ENCODE measurements at places on chromosomes 12 and 14. TPM values are rescaled to one million over a fixed set of nuclear protein-coding genes. Genes with fewer than 3 reads are reported as not detected.

Gene RPL10L
- not detected for total RNA-seq

DNA sequence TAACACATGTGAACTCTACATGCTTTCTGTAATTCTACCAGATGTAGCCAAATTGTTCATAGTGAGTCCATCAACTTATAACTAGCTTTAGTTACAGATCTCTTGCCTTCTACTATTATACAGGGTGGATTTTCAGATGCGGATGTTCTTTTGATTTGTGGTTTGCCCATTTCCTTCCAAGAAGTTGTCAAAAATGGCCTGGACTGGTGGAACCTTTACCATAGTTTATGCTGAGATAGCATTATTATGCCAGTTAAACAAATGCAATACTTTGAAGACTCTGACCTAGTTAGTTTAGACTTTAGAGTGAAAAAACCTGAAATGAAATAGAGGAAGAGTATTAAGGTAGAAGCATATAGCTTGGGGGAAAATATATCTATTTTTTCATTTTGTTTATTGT lies 27.4 kb upstream of the CFL2 start:
- DNase-seq, result no peak
- no peaks in the 10 kb centered on the region for H3K36me3 ChIP-seq
- H3K27me3 ChIP-seq, result no peaks in the 10 kb centered on the region
- no peak overlapping the region for H3K4me3 ChIP-seq
- H3K27ac ChIP-seq, result no peak overlapping the region

DNA sequence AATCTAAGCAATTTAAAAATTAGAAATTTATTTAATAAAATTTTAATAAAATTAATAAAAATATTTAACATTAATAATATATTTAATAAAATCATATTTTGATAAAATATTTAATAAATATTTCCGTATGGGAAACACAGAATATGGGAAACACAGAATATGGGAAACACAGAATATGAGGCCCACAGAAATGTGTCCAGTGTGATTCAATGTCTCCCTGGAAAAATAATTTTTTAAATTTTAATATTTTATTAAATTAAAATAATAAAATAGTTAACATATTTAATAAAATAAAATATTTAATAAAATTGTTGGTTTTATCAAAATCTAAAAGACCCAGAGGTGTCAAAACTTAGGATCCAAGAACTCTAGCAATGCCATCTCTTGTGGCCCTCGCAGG lies 186.4 kb downstream of the TMEM132D start:
- no peaks in the 10 kb centered on the region for H3K27me3 ChIP-seq
- H3K36me3 ChIP-seq, result no peaks in the 10 kb centered on the region
- no peak for DNase-seq
- no peaks in the 10 kb centered on the region for H3K4me1 ChIP-seq
- no peak overlapping the region for H3K27ac ChIP-seq

Gene FBLN5
- total RNA-seq, result 83.2 TPM

- H3K4me3 ChIP-seq, result no peak overlapping the region
- no peaks in the 10 kb centered on the region for H3K36me3 ChIP-seq
- no peak overlapping the region for H3K27ac ChIP-seq
- H3K27me3 ChIP-seq, result no peaks in the 10 kb centered on the region
- H3K4me1 ChIP-seq, result no peaks in the 10 kb centered on the region
Observed at GRCh38 chr12:104741077-104741476, 217.0 kb downstream of the SLC41A2 start.

Gene EXOC3L4
- total RNA-seq, result not detected

GRCh38 chr14:101465795-101466448 lies 95.4 kb upstream of the DIO3 start:
- no peak overlapping the region for H3K27ac ChIP-seq
- H3K4me1 ChIP-seq, result no peaks in the 10 kb centered on the region
- H3K27me3 ChIP-seq, result peaks cover 10% of the 10 kb centered on the region
- H3K36me3 ChIP-seq, result no peaks in the 10 kb centered on the region
- DNase-seq, result no peak

Gene STAC3
- total RNA-seq, result 1.6 TPM

GRCh38 chr14:83251402-83251801 lies 1717.7 kb upstream of the SEL1L start:
- no peaks in the 10 kb centered on the region for H3K27me3 ChIP-seq
- no peak for DNase-seq
- H3K4me1 ChIP-seq, result no peaks in the 10 kb centered on the region
- H3K36me3 ChIP-seq, result no peaks in the 10 kb centered on the region
- no peak overlapping the region for H3K27ac ChIP-seq
- no peak overlapping the region for H3K4me3 ChIP-seq

DNA sequence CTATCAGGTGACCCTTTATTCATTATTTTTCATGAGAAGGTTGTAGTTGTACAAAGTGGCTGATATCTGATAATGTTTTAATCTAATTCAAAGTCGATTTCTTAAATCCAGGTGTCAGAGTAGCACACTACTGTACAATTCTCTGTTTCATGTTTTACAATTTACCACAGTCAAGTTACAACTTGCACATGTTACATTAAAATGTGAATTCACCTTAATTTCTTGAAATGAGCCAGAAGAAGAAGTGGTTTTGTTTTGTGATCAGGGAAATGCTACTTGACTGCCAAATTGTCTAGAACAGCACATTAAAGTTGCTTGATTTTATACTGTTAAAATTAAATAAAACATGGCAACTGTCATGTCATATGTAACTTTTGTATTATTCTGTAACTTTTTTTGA lies 23.2 kb downstream of the LRRK2 start:
- no peaks in the 10 kb centered on the region for H3K4me1 ChIP-seq
- no peak for DNase-seq
- H3K27me3 ChIP-seq, result no peaks in the 10 kb centered on the region
- no peak overlapping the region for H3K4me3 ChIP-seq

Gene KRT80
- 2.9 TPM for total RNA-seq

Gene KERA
- total RNA-seq, result 0.33 TPM

GRCh38 chr12:119681111-119681510 lies 13.2 kb downstream of the PRKAB1 start:
- no peak overlapping the region for H3K27ac ChIP-seq
- H3K4me3 ChIP-seq, result no peak overlapping the region
- H3K27me3 ChIP-seq, result no peaks in the 10 kb centered on the region
- no peaks in the 10 kb centered on the region for H3K4me1 ChIP-seq
- H3K36me3 ChIP-seq, result peaks cover 21% of the 10 kb centered on the region

Gene FUT8
- total RNA-seq, result 47.2 TPM

DNA sequence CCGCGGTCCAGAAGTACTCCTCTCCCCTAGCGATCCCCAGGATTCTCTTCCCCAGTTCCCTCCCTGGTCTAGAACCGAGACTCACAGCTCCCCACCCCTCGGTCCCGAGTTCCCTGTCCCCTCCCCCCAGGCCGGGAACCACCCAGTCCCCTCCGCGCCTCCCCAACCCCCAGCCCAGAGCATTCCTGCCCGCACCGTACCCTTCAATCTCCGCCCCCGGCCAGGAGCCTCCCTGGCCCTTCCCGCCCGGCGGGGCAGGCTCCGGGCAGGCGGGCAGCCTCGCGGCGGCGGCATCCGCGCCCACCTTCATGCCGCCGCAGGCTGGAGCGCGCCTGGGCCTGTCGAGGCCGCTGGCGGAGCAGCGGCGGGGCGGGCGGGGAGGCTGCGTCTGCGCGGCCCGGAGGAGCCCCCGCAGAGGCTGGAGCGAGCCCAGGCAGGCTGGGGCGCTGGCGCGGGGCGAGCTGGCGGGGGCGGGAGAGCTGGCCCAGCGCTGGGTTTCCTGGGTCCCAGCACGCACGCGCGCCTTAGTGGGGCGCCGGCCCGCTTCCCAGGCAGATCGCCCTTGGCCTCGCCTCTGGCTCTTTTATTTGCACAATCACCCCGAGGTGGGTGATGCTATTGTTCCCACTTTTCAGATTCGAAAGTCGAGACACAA lies 22.2 kb upstream of the GPR132 start:
- H3K4me1 ChIP-seq, result peaks cover 31% of the 10 kb centered on the region
- H3K27ac ChIP-seq, result peak overlapping the region; percentile 97
- peak overlapping the region; percentile 69 for H3K4me3 ChIP-seq

- no peaks in the 10 kb centered on the region for H3K36me3 ChIP-seq
- no peak overlapping the region for H3K4me3 ChIP-seq
- no peak for DNase-seq
- H3K27me3 ChIP-seq, result no peaks in the 10 kb centered on the region
- no peaks in the 10 kb centered on the region for H3K4me1 ChIP-seq
- H3K27ac ChIP-seq, result no peak overlapping the region
Observed at GRCh38 chr12:84862186-84862585, 50.4 kb downstream of the SLC6A15 start.

Gene SOAT2
- 0.16 TPM for total RNA-seq

DNA sequence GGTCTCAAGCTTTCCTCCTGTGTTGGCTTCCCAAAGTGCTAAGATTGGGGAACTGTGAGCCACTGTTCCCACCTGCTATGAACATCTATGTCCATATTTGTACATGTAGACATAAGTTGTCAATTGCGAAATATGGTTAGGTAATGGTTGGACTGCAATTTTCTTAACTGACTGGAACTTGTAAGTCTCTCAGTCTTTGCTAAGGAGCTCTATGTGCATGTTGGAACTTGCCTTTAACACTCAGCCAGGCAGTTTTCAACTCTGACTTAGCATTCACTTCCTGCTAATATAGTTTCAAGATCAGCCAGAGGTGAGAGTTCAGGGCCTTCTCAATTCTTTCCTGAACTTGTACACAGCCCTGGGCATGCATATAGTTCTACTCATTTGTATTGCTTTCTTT lies 44.5 kb upstream of the EEA1 start:
- no peak overlapping the region for H3K4me3 ChIP-seq
- H3K27me3 ChIP-seq, result no peaks in the 10 kb centered on the region
- no peaks in the 10 kb centered on the region for H3K36me3 ChIP-seq
- DNase-seq, result no peak
- no peak overlapping the region for H3K27ac ChIP-seq
- no peaks in the 10 kb centered on the region for H3K4me1 ChIP-seq

Gene MYF6
- total RNA-seq, result not detected

DNA sequence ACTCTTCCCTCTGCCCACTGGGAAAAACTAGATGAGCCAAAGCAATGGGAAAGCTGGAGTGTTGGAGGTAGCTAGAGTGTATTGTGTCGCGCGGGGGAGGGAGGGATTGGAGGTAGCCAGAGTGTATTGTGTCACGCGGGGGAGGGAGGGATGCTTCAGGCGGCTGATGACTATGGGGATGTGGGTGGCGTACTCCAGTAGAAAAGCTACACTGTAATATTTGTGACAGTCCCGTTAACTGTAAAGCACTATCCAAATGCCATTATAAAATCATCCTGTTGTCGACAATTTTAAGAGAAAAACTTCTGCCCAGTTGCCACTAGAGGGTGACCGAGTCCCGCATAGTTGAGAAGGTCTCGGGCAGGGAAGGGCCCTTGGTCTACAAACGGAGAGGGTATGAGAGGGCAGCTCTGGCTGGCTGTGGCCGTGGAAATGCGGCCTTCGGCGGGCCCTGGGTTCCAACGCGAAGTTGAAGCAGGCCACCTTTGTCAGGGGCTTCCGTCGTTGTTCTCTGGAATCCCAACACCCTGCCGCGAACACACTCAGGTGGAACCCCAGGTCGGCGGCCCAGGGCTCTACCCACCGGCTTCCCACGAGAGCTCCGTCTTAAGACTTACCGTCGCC lies 15.1 kb upstream of the PLEK2 start:
- H3K4me1 ChIP-seq, result no peaks in the 10 kb centered on the region
- H3K4me3 ChIP-seq, result peak overlapping the region; percentile 39
- DNase-seq, result peak; percentile 57
- no peaks in the 10 kb centered on the region for H3K36me3 ChIP-seq

Gene BMP4
- total RNA-seq, result 51.8 TPM

Measured in breast epithelium (tissue), 4 donors.